Stimulated activated CD8-positive, alpha-beta memory T cell treated with anti-CD3 and anti-CD28 coated beads, Interleukin-7, amount 100 ng/mL, for 1 hour (primary cell): ENCODE measurements at places on chromosomes 11 and 22.

DNA sequence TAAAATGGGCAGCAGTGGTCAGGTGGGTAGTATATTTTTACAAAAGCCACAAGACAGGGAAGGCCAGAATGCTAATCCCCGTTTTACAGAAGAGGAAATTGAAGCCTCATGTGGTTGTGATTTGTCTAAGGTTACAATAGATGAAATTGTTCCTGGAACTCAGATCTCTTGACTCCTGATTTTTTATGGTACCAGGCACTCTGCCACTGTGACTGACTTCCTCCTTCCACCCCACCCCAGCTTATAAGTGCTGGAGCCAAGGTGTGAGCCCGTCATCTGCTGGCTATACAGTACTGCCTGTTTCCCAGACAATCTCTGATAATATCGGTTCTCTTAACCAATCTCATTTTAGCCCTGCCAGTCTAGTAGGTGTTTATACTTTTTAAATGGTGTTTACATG is 1.9 kb downstream of the SLC5A1 start:
- DNase-seq, result no peak

GRCh38 chr22:19130959-19131684 is at the start of gene TSSK2:
TSSK2 (plus strand) TSS chr22:19131308; CDS start chr22:19131400, 92 bp downstream.
- DNase-seq, result no peak

GRCh38 chr11:74695705-74696280 is 35.4 kb downstream of the CHRDL2 start:
- no peak for DNase-seq

DNA sequence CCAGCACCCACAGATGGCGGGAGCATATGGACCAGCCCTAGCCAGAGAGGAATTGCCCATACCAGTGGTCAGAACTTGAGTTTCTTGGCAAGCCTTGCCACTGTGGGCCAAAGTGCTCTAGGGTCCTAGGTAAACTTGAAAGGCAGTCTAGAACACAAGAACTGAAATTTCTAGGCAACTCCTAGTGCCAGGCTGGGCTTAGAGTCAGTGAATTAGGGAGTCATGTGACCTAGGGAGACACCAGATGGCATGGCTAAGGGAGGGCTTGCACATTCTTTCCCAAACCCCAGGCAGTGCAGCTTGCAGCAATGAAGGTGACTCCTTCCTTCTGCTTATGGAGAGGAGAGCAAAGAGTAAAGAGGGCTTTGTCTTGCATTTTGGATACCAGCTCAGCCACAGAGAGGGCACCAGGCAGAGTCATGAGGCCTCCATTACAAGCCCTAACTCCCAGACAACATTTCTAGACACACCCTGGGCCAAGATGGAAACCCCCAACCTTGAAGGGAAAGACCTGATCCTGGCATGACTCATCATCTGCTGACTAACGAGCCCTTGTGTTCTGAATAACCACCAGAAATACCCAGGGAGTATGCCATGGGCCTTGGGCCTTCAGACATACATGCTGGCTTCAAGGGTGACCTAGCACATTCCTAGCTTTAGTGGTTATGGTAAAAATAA is 19.2 kb upstream of the OR56A3 start:
- DNase-seq, result no peak

- no peak for DNase-seq
Observed at GRCh38 chr11:7540830-7541555, 27.2 kb downstream of the PPFIBP2 start.

DNA sequence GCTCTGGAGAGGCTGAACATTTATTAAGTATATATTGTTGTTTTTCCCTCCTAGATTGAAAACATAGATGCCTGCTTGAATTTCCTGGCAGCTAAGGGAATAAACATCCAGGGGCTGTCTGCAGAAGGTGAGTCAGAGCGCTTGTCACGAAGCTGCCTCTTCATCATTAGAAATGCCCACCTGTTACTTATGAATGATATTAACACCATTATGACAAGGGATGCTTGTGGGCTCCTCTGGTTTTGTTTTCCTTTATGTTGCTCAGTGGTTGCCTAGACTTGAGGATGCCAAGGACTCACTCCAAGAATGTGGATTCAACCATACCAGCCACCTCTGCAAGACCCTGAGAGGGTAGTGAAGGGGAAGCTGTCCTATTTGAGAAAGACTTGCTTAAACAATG is 156.2 kb downstream of the NAV2 start:
- no peak for DNase-seq

DNA sequence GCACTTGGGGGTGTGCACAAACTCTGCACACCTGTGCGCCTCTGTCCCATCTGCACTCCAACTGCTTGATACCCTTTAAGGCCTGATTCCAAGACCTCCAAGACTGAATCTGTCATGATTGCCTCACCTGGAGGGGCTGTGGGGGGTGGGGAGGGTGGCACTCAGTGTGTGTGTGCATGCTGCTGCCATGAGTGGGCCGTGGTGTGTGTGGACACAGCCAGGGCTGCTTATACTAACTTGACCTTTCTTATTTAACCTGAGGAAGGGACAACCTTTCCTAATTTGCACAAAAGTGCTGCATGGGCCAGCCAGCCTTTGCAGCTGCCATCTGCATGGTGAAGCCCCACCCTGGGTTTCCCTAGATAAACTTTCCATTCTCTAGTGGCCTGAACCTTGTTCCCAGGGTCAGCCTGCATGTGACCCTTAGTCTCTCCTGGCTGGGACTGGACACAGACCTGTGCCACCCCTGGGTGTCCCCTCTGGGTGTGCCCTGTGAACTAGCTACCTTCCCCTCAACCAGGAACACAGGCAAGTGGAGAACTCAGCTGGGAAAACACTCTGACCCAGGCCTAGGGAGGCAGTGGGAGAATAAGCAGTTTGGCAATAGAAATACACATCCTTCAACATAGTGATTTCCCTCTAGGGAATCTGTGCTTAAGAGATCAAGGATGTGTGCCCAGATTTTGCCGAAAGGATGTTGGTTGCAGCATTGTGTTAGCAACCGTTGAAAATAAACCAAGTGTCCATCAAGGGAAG is 45.4 kb upstream of the DKK3 start:
- no peak for DNase-seq

GRCh38 chr11:109940816-109941215 is 152.4 kb upstream of the ZC3H12C start:
- no peak for DNase-seq

- no peak for DNase-seq
Observed at GRCh38 chr11:19455731-19456130, 215.0 kb upstream of the E2F8 start.

DNA sequence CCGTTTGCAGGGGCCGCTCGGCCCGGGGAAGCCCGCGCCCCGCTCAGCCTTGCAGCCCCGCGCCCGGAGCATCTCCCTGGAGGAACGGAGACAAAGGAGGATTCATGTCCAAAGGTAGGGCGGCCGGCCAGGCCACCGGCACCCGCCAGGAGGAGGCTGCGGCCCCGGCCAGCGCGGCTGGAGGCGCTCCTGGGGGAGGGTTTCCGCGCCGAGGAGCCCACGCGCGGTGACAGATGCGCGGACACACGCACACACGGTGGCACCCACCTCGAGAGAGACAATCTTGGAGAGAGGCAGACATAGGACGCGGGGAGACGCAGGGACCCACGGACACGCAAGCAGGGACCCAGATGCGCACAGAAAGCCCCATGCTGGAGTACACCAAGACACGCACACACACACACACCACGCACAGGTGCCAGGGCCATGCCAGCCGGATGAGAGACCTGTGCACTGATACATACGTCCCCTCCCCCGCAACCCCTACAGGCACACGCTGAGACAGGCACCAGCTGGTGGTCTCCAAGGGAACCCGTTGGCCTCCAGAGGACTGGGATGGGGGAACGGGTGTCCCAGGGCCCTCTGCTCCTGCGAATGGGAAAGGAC is 7.8 kb downstream of the SEPTIN3 start:
- no peak for DNase-seq

- DNase-seq, result no peak
Observed at GRCh38 chr11:2328021-2328420, 26.2 kb downstream of the TSPAN32 start.

DNA sequence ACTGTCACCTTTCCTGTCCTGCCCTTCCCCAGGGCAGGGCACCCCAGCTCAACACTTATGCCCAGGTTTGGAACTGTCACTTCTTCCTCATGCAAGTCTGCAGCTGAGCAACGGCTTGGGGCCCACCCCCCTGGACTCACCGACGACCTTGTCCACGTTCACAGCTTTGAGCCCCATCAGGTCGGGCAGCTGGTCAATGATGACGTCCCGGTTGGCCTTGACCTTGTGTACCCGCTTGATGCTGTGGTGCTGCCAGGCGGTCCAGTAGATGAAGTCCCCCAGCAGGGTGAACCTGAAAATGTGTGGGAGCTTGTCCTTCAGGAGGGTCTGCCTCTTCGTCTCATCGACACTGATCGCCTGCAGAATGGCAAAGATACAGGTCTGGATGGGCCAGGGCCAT is 135.0 kb downstream of the CRYBB2 start:
- no peak for DNase-seq

DNA sequence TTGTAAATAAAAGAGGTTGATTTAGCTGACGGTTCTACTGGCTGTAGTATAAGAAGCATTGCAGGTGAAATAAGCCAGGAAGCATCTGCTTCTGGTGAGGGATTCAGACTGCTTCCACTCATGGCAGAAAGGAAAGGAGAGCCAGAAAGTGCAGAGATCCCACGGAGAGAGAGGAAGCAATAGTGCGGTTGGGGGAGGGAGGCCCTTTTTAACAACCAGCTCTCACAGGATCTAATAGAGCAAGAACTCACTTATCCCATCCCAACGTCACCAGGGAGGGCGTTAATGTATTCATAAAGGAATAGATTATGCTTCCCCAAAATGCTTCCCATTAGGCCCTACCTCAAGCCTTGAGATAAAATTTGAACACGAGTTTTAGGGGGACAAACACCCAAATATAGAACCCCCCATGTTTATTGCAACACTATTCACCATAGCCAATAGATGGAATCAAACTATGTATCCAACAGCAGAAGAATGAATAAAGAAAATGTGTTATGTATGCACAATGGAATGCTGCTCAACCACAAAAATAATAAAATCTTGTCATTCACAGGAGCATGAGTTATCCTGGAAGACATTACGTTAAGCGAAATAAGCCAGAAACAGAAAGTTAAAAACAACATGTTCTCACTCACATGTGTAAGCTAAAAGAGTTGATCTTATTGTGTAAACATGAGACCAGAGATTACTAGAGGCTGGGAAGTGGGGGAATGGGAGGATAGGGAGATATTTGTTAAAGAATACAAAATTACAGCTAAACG is 908.3 kb upstream of the ANO3 start:
- DNase-seq, result no peak

- no peak for DNase-seq
Observed at GRCh38 chr22:50545522-50546325, at the start of gene KLHDC7B. KLHDC7B (plus strand) TSS chr22:50545899; CDS start chr22:50546244, 345 bp downstream.

DNA sequence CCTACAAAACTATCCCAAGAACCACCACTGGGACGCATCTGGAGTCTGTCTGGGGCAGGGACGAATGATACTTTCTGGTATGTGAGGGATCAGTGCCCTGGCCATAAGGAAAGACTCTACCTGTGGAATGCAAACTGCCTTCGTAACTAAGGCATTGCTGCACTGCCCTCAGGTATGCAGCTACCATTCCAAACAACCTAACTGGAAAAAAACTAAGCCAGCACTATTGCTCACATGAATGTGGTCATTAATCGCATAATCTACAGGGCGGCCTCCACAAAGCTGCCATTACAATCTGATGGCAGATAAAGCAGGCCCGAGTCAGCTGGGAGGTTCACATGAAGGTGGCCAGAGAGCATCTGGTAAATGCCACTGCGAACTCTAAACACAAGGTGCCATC is 3.9 kb downstream of the PACSIN2 start:
- DNase-seq, result no peak

GRCh38 chr22:48765595-48765994 is 1062.1 kb downstream of the BRD1 start:
- DNase-seq, result no peak

GRCh38 chr11:69080257-69080995 is 31.7 kb downstream of the TPCN2 start:
- no peak for DNase-seq

DNA sequence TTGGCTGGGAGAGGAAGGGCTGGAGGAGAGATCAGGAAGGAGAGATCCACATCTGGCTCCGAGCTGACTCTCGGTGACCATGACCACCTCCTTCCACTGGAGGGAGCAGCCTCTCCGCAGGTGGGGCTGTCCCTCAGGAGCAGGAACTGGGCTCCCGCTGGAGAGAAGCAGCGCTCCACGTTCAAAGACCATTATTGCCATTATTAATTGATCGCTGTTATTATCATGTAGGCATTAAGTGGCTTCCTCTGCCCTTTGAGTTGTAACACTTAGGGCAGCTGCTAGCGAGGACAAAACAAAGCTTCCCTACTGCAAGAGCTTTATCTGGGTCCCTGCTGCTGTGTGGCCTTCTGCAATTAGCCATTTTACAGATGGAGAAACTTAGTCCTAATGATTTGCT is 251.9 kb downstream of the ST3GAL4 start:
- DNase-seq, result no peak

- no peak for DNase-seq
Observed at GRCh38 chr22:36258701-36259614, 6.0 kb downstream of the APOL1 start.

DNA sequence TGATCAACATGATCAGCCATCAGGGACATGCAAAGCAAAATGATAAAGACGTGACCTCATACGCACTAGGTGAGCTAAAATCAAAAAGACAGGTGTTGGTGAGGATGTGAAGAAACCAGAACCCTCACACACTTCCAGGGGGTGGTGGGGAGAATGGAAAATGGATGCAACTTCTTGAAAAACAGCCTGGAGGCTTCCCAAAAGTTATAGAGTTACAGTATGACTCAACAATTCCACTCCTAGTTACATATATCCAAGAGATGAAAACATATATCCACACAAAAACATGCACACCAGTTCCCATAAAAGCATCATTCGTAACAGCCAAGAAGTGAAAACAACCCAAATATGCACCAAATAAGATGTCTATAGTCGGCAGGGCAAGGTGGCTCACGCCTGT is 42.1 kb upstream of the APLNR start:
- DNase-seq, result no peak

GRCh38 chr11:16912692-16913111 is 101.5 kb downstream of the PLEKHA7 start:
- no peak for DNase-seq

- DNase-seq, result no peak
Observed at GRCh38 chr11:66619080-66619554, 2.7 kb downstream of the RBM14 start.

GRCh38 chr11:17673951-17674350 is 45.4 kb upstream of the MYOD1 start:
- DNase-seq, result no peak

GRCh38 chr22:42022162-42022847 is 23.7 kb downstream of the WBP2NL start:
- no peak for DNase-seq

- DNase-seq, result no peak
Observed at GRCh38 chr11:106379712-106380111, 302.2 kb downstream of the AASDHPPT start.

GRCh38 chr22:26651815-26652214 is 5.6 kb upstream of the MIAT start:
- DNase-seq, result no peak
